Left lung (tissue), 14 donors: ENCODE measurements at places on chromosomes 3 and 15. TPM values are rescaled to one million over a fixed set of nuclear protein-coding genes. Genes with fewer than 3 reads are reported as not detected.

DNA sequence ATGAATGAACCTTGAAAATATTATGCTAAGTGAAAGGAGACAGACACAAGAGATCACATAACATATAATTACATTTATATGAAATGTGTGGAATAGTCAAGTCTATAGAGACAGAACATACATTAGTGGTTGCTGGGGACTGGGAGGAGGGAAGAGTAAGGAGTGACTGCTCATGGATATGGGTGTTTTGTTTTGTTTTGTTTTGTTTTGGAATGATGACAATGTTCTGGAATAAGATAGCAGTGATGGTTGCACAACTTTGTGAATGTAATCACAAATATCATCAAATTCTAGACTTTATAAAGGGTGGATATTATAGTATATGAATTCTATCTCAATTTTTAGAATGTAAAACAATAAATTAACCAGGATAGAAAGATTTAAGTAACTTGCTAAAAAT lies 57.4 kb upstream of the PHLDB2 start:
- DNase-seq = no peak

The NOX5 gene
- polyA plus RNA-seq = 0.48 TPM

The ROPN1B gene
- polyA plus RNA-seq = 1.7 TPM

GRCh38 chr15:63073497-63074172 lies 31.1 kb downstream of the TPM1 start:
- no peak for DNase-seq

DNA sequence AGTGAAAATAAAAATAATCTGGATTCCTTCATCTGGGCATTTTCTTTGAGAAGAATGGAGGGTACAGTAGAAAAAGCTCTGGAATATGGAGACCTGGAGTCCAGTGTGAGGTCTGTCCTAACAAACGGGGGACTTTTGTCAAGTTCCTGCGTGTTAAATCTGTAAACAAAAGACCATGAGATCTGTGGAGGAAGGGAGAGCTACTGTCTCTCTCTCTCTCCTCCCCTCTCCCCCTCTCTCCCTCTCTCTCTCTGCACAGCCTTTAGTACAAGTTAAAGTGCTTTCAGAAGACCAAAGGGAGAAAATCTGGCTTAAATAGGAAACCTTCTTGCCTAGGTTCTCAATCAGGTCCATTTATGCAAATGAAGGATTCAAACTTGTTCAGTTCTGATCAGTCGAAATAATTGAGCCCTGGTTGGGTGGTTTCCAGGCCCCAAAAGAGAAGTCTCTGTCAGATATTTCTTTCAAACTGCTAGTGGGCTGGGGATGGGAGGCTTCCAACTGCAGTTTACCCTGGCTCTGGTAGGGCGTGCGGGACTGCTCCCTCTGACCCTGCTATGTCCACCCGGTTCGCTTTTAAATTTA lies 103.7 kb downstream of the SV2B start:
- DNase-seq = no peak

DNA sequence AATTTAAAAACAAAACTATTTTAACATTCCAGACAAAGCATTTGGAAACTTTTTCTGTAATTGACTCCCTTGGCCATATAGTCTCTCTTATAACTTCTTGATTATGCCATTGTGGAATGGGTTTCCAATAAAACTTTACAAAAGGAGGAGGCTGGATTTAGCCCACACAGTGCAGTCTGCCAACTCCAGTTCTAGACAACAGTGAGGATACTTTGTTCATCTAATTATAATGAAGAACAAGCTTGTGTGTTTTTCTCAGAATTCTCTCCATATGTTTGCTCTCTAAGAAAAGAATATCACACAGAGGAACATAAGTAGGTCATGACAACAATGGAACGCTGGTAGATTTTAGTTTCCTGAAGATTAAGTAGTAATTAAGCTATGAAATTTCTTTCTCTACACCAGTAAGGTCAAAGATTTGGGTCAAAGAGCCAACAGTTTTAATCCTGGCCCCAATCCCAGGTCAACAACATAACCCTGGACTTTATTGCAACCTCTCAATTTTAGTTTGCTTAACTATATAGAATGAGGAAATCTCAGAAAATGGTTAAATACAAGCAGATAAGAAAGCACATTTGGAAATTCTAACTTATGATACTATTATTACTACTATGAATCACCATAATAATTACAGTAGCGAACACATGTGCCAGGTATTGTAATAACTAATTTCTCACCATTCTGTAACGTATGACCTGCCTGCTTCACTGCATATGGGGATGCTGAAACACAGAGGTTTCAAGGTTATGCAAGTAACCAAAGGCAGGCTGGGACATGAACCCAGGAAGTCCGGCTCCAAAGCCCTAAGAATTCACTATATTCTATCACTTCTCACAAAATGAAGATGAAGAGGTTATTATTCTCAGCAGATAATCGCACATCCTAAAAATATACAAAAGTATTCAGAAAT lies 65.7 kb downstream of the TJP1 start:
- no peak for DNase-seq

The ZDHHC23 gene
- 7.2 TPM for polyA plus RNA-seq

DNA sequence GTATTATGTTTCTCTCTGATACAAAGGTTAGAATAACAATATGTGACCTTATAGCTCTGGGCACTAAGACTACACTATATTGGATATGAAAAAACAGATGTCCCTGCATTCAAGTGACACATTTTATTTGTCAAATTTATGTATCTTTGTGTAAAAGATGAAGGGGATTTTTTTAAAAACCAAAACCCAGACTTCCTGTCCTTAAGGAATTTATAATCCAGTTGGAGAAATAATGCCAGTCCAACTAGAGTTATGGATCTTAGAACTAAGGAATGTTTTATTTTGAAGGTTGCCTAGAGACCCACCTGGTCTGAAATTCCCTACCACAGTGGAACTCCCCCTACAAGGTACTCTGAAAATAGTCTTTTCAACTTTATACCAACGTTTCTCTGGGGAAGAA lies 33.3 kb upstream of the PIK3CB start:
- no peak for DNase-seq

DNA sequence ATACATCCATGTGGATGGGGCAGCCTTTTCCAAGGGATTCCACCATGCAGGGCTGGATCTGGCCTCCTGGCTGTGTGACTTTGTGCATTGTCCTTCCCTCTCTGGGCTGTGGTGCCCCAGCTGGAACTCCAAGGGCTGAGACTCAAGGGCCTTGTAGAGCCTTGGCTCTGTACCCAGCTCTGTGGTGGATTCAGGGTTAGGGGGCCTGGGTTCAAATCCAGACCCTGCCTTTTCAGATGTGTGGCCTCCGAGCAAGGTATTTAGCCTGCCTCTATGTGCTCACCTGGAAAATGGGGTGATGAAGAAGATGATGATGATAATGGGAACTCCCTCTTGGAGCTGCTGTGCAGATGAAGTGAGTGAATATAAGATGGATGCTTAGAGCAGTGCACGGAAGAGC lies 161.9 kb downstream of the WNT7A start:
- DNase-seq = no peak

GRCh38 chr15:35737441-35737840 lies 191.5 kb upstream of the DPH6 start:
- DNase-seq = no peak

- DNase-seq = no peak
Observed at GRCh38 chr15:68610825-68611224, 32.0 kb downstream of the CORO2B start.

DNA sequence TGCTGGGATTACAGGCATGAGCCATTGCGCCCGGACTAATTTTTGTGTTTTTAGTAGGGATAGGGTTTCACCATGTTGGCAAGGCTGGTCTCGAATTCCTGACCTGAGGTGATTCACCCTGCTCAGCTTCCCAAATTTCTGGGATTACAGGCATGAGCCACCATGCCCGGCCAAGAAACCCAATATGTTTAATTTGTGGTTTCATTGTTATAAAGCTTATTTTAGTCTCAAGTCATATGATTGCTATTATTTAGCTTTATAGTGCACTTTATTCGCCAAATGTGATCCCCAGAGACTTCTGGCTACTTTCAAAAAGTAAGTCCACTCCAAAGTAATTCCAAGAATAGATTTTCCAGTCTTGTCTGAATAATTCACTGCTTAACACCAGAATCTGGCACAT lies 19.3 kb upstream of the SLC4A7 start:
- DNase-seq = no peak

DNA sequence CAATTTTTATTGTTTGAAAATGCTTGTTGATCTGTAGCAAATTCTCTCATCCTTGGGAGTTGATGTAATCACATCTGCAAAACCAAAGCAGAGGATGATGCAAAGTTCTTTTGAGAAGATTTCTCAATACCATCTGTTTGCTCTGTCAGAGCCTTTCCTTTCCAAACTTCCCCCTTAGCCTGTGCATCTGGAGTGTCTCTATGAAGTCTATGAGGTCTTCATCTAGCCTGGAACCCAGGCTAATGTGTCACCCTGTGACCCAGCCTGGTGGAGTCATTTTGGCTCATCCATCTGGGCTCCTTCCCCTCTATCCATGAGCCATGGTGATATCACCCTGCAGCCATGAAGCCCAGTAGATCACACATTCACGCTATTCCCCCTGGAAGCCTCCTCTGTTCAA lies 123.2 kb upstream of the SLC7A14 start:
- no peak for DNase-seq

GRCh38 chr3:104279617-104280016 lies 1087.1 kb upstream of the ALCAM start:
- DNase-seq = no peak

The MINAR1 gene
- 0.51 TPM for polyA plus RNA-seq

- no peak for DNase-seq
Observed at GRCh38 chr3:111324151-111324550, 217.8 kb upstream of the CD96 start.

The MGA gene
- 36.5 TPM for polyA plus RNA-seq

DNA sequence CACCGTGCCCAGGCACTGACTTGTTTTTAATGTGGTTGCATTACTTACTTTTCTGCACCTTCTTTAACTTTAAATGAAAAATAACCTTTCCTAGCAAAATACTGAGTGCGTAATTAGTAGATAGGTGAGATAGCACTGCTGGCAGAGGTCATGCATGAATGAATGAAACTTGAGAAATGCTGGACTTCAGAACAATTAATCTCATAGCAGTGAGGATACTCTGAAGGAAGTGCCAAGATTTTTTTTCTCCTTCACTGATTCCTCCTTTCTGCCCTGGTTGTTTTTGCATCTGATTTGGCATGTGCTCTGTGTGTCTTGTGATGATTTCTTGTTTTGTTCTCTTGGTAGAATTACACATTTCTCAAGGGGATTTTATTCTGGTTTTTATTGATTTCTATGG lies 378.9 kb downstream of the PTPRG start:
- DNase-seq = no peak

DNA sequence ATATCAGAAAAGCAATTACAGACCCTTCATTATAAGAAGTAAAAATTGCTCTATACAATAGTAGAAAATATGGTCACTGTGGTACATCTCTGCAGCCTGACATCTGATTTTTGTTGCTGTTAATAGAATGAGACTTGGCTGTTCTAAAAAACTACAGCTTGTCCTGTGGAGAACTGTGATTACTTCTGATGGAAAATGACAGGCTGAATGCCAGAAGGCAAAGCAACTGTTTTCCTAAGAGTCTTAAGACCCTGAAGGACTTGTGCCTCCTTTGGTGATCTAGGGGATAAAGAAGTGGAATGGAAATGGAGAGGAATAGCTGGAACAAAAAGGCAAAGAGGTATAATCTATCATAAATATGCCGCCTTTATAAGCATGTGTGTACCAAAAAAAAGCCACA lies 314.8 kb downstream of the BCHE start:
- peak; percentile 8 for DNase-seq

DNA sequence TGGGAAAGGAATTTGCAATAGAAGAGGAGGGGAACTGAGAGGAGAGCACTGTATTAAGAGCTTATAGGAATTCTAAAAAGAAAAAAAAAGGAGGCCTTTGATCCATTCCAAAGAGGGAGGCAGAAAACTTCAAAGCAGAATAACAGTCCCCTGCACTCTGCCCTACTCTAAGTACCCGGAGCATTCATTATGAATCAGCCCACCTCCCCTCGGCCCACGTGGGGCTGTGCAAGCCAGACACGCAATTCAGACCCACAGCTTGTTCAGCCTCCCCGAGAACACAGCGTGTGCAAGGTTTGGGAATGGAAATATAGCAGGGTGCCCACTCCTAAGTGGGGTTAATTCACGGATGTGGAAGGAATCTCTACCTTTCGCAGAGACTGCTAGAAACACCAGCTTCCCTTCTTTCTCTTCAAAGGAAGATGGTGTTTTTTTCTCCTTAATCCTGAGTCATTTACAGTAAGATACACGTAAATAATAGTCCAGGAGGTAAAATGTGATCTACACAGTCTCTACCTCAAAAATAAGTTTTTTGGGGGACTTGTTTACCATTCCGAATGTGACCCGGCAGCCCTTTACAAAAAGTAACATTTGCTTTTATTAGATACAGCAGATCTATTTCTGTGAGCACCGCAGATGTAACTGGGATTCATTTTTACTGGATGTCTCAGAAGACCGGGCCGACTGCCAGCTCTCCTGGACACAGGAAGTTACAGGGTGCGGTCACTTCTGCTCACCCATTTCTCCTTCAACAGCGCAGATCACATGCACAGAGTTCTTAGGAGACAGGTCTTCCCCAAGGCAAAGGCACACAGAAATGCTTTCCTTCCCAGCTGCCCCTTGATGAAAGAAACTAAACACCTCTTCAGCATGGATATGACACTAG lies 768.5 kb upstream of the CFAP20DC start:
- no peak for DNase-seq

The PRICKLE2 gene
- polyA plus RNA-seq = 47.4 TPM

DNA sequence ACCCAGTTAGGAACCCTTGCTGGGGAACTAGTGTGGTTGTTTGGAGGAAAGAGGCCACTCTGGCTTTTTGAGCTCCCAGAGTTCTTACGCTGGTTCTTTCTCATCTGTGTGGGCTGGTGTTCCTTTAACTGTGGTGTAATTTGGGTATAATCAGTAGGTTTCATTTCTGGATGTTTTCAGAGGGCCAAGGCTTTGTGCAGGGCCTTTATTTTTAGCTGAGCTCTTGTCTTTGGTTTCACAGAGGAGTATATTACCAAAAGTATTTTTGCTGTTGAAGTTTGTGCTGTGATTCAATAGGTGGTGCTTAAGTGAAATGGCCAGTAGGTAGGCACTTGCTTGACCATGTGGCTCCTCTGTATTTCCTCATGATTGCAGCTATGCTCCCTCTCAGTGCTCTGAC lies 357.9 kb downstream of the KCNH8 start:
- no peak for DNase-seq

The SLC51A gene
- 8.4 TPM for polyA plus RNA-seq

The SPSB4 gene
- polyA plus RNA-seq = 6.6 TPM

DNA sequence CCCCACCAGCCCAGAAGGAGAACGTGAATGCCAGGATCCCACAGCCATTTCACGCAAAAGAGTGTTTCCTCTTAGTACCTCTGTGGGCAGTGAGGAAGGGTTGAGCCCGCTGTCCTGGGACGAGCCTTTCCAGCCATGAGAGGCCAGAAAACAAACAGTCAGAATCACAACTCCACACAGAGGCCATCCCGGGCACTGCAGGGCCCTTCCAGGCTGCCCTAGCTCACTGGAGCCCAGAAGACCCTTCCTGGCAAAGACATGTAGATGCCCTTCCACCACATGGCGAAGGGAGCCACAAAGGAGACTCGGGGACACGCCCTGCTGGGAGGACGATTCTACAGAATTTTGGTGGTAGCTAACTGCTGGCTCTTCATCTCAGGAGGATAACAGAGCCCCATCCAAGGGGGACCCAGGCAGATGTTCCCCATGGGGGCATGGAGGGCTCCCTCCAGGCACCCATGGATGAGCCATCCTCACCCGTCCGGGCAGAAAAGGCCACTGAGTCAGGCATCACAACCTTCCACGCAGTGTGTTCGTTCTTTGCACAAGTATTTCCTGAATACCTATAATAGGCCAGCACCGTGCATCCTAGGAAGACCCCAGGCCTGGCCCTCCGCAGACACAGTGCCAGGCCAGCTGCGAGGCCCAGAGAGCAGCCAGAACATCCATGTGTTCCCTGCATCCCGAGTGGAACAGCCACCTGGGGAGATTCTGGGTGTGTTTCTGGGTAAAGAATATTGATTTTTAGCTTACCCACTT lies 47.2 kb downstream of the SLC12A8 start:
- no peak for DNase-seq
